ENCODE measurements at places on chromosomes 6 and 20.

DNA sequence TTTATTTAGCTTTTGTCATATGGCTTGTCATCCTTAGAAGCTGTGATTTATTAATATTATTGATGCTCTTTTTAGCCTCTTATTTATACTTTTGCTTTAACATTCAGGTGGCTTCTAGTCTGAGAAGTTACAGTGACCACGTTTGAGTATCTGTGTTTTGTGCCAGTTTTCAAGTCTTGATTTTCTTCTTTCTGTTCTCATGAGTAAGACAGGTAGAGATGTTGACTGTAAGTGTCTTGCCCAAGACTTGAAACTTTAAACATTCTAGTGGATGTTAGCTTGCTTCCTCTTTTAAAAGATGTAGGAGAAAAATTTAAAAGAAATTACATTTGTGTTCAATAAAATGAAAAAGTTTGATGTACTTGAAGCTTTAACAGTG lies 122.6 kb downstream of the LRRC1 start:
- no peak for DNase-seq

- no peak for DNase-seq
Measured at GRCh38 chr6:22247916-22248482, 48.8 kb downstream of the PRL start.

GRCh38 chr6:101016163-101016562 lies 135.0 kb upstream of the ASCC3 start:
- DNase-seq: no peak

DNA sequence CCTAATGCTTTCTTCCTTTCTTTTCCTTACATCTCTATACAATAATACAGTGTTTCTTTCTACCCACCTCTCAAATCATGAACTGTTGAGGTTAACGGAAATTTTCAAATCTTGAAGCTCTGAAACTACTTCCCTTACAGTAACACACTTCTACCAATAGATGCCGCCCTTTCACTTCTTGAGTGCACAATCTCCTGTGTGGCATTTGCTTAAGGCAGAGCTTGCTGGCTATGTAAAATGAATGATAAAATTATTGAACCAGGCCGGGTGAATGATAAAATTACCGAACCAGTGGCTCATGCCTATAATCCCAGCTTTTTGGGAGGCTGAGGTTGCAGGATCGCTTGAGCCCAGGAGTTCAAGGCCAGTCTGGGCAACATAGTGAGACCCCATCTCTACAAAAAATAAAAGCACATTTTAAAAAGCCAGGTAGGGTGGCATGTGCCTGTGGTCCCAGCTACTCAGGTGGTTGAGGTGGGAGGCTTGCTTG lies 56.8 kb downstream of the KCNS1 start:
- DNase-seq: peak; percentile 49

Measured in NCI-H774 (cell line).